ENCODE measurements at places on chromosomes 4 and X. TPM values are rescaled to one million over a fixed set of nuclear protein-coding genes. Genes with fewer than 3 reads are reported as not detected.
A peak's percentile ranks its signal among the peaks of the same experiment; 100 is the strongest.

- DNase-seq = no peak
Observed at GRCh38 chrX:9857575-9858474, 71.6 kb downstream of the SHROOM2 start.

GRCh38 chr4:129788486-129788885 is 692.5 kb downstream of the C4orf33 start:
- DNase-seq = no peak

GRCh38 chr4:121898150-121898549 is 27.9 kb upstream of the BBS7 start:
- no peak for DNase-seq

GRCh38 chr4:122765692-122766352 is 33.3 kb downstream of the BBS12 start:
- DNase-seq = no peak

- DNase-seq = no peak
Observed at GRCh38 chr4:53436251-53436650, 58.8 kb downstream of the FIP1L1 start.

DNA sequence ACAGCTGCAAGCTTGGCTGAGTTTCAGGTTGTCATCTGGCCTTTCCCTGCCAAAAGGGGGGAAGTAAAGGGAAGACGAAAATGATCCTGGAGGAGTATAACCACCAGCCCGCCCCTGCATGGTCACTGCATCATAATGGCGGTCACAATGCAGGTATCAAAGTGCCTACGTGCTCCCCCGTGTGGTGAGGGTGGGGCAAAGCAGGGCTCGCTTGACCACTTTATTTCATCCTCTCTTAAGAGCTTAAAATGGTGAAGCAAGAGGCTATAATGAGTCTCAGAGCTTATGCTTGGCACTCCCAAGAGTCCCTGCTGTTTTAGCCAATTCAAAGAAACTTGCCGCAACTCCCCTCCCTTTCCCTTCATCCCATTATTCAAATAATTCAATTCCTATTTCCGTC is 105.6 kb downstream of the APOOL start:
- DNase-seq = no peak

GRCh38 chrX:22118161-22118830 is 86.2 kb downstream of the PHEX start:
- DNase-seq = no peak

- no peak for DNase-seq
Observed at GRCh38 chrX:47012131-47012530, 66.1 kb upstream of the RGN start.

DNA sequence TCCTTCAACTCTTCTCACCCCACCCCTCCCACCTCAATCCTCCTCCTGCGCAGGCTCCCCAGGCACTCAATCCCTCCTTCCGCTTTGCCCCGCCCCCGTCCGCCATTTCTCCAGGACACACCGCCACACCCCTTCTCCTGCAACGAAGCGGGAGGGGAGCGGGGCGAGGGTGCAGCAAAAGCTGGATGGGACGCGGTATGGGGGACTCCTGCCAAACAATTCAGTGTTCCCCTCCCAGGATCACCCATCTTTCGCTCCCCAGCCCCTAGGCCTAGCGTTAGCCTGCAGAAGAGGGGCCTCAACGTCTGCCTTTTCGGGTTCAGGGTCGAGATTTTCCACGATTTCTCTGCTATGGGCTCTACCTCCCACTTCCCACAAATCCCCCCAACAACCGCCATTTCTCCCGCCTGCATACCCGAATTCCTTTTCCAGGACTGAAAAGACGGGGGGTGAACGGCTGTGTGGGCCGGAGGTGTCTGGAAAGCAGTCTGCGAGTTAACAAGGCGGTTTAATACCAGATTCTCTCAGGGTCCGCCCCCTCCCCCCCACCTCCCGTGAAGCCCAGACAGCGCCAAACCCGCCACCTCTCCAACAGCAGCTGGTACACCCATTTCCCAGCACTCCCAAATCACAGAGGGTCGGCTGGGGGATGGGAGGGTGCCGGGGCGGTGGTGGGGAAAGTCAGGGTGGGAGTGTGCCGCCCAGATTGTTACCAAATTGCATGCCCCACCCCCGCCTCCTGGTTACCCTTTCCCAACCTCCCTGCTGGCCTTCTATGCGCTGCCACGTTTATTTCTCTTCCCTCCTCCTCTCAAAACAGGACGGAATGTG is 774 bp downstream of the ARMCX2 start:
- DNase-seq = peak; percentile 43

- no peak for DNase-seq
Observed at GRCh38 chr4:119261986-119262385, 49.5 kb downstream of the USP53 start.

GRCh38 chrX:40485102-40485826 is 95.5 kb upstream of the ATP6AP2 start:
- no peak for DNase-seq

DNA sequence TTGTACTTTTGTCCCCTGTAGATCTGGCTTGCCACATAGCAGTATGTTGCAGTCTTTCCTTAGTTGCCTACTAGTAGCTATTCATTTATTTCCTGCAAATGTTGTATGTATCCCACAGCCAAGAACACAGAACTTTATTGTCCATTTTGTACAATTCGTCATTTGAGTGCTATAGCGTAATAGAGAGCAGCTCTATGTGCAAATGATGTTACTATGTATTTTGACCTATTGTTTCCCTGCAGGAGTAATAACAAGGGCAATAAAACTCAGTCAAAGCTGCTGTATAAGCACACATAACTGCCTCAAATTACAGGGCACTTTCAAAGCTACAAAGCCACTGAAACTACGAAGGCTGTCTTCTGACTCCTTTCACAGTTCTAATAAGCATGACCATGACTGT is 48.1 kb downstream of the NRK start:
- DNase-seq = no peak

GRCh38 chrX:80174925-80175574 is 160.5 kb downstream of the TBX22 start:
- no peak for DNase-seq

GRCh38 chr4:75831856-75832405 is 70.3 kb downstream of the PPEF2 start:
- DNase-seq = no peak

The PLP1 gene
- total RNA-seq = 9.6 TPM

The CXCL8 gene
- 3.7 TPM for total RNA-seq

The ADAM29 gene
- total RNA-seq = not detected

The EMCN gene
- 7.9 TPM for total RNA-seq

The ANK2 gene
- total RNA-seq = 14.7 TPM

Measured in thymus (tissue), 14 donors.